Pericardium fibroblast (primary cell): ENCODE measurements at places on chromosomes 3 and 15. TPM values are rescaled to one million over a fixed set of nuclear protein-coding genes. Genes with fewer than 3 reads are reported as not detected.

The EPHB1 gene
- total RNA-seq = 0.34 and 0.35 TPM in 2 replicates

The FYCO1 gene
- total RNA-seq = 9.7 and 14.0 TPM in 2 replicates

The IGF2BP2 gene
- 69.7 and 79.2 TPM in 2 replicates for total RNA-seq

The COPB2 gene
- total RNA-seq = 125 and 138 TPM in 2 replicates

The RLBP1 gene
- total RNA-seq = not detected in 2 replicates

The ALDH1L1 gene
- 4.9 and 12.6 TPM in 2 replicates for total RNA-seq

The CHRNA3 gene
- total RNA-seq = not detected in 2 replicates

The AGBL1 gene
- not detected in 2 replicates for total RNA-seq

The VEPH1 gene
- total RNA-seq = 5.1 and 5.3 TPM in 2 replicates

The MKRN3 gene
- total RNA-seq = 0.23 and 2.0 TPM in 2 replicates

The ADCY5 gene
- total RNA-seq = 0.70 TPM in 1 of 2 replicates, not detected in the other

The XIRP1 gene
- total RNA-seq = 0.26 TPM in 1 of 2 replicates, not detected in the other

The EFCC1 gene
- total RNA-seq = not detected in 2 replicates
